ENCODE measurements at places on chromosomes 6 and 20.
A peak's percentile ranks its signal among the peaks of the same experiment; 100 is the strongest.

- DNase-seq, result no peak
Measured at GRCh38 chr6:108570517-108570916, 9.8 kb downstream of the FOXO3 start.

DNA sequence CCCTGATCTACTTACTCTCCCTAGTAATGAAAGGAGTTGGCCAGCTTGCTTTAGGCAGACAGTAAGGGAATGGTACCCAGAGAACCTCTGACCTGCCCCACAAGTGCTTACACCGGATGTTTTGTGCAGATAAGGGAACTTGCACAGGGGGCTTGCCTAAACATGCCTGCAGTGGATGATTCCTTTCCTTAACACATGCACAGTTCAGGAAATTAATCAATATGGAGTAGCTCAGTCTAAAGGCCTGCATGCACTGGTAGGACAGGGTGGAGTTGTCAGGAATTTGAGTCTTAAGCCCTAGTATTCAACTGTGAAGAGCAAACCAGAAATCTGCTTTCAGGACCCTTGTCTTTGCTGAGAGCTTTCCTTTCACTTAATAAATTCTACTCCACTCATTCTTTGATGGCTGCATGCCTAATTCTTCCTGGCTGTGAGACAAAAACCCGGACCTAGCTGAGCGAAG lies 3.9 kb upstream of the TRIM38 start:
- no peak for DNase-seq

- DNase-seq, result no peak
Measured at GRCh38 chr6:28478518-28478917, 35.2 kb upstream of the ZSCAN23 start.

DNA sequence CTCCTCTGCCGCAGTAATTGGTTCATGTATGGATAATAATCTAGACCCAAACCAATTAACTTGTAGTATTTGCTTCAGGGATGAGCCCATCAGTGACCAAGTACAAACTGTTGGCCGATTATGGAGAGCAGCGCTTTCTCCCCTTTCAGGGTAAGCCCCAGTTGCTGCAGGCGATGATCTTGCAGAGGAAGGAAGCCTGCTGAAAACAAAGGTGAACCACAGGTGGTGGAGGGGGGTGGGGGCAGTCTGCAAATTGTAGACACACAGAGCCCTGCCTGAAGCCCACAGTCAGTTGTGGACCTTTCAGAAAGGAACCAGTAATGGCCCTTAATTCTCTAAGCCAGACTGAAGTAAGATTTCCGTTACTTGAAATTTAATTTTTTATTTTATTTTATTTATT lies 167.9 kb upstream of the JARID2 start:
- DNase-seq, result peak; percentile 86

GRCh38 chr20:30816182-30816645 lies 441.2 kb upstream of the DEFB115 start:
- no peak for DNase-seq

GRCh38 chr6:96965492-96965891 lies 41.0 kb downstream of the KLHL32 start:
- DNase-seq, result no peak

- DNase-seq, result no peak
Measured at GRCh38 chr20:7855545-7855944, 84.7 kb downstream of the HAO1 start.

- no peak for DNase-seq
Measured at GRCh38 chr6:144069506-144069905, 25.9 kb downstream of the SF3B5 start.

GRCh38 chr6:108751282-108751681 lies 96.9 kb upstream of the ARMC2 start:
- no peak for DNase-seq

DNA sequence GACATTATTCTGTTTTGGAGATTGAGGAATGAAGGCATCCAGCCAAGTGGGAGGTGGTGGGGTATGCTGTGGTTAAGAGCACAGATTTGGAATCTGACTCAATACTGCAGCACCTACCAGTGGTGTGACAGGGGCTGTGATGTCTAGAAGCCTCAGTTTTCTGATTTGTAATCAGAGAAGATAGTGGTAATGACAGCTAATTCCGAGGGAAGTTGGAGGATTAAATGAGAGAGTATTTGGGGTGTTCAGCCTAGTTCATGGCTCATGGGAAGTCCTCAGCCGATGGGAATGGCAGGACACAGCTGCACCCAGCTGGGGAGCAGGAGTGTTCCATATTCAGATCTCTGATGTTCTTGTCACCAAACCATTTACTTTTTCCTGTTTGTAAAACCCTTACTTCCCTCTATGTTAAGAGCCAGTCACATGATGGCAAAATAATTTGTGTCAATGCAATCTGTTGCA lies 9.3 kb downstream of the SLC9A8 start:
- no peak for DNase-seq

DNA sequence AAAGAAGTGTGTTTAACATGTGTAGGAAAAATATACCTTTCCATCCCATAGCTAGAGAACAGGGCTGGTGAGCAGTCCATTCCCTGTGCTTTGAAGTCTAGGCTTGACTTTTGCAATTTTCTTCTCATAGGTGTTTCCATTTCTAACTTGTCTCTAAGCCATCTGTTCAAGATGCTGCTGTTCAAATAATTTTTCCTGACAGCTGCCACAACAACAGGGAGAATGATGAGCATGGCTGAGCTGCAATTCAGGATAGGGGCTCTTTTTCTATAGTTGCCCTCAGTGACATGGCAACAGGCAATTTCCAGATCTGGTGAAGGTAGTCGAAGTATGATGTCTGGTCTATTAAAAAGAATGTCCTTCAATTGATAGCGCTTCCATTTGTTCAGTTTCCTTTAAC lies 103.0 kb upstream of the HS3ST5 start:
- DNase-seq, result no peak

GRCh38 chr20:43508604-43509040 lies 1.1 kb downstream of the L3MBTL1 start:
- DNase-seq, result peak; percentile 83

DNA sequence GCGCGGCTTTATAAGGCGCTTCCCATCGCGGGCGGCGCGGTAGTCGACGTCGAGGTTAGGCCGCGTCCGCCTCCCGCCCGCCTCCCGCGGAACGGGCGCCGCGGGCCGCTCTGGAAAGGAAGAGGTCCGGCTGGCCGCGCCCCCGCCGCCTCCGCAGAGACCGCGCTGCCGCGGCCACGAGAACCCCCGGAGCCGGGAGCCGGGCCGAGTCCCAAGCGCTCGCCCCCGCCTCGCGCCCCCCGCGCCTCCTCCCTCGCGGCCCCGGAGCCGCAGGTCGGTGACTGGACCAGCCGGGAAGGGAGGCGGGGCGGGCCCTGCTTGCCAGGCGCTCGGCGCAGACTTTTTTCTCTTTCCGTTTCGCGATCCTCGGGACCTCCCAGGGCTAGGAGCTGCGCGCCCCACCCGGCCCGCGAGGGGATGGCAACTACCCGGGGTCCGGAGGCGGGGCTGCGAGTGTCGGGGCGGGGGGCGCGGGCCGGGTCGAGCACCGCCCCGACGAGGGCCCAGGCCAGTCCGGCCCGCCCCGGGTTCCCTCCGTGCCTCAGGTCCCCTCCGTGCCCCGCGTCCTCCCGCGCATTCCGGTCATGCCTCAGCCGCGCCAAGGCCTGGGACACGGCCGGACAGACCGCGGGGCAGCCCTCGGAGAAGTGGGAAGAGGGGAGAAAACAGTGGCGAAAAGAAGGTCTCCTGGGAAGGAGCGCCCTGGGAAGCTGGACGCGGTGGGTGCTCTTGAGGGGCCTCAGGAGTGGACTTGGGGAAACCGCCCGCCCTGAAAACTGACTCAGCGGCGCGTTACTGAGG lies 417 bp upstream of the PXDC1 start:
- no peak for DNase-seq

GRCh38 chr6:162581988-162582780 lies 145.4 kb downstream of the PRKN start:
- DNase-seq, result no peak

- no peak for DNase-seq
Measured at GRCh38 chr20:25553819-25554296, 31.5 kb downstream of the NINL start.

GRCh38 chr6:90502866-90503407 lies 83.9 kb downstream of the MAP3K7 start:
- DNase-seq, result no peak

GRCh38 chr20:35091816-35092523 lies 637 bp downstream of the TRPC4AP start:
- DNase-seq, result no peak

- DNase-seq, result no peak
Measured at GRCh38 chr20:51894201-51894600, 91.9 kb upstream of the SALL4 start.

- no peak for DNase-seq
Measured at GRCh38 chr6:15026832-15027231, 219.0 kb upstream of the JARID2 start.

DNA sequence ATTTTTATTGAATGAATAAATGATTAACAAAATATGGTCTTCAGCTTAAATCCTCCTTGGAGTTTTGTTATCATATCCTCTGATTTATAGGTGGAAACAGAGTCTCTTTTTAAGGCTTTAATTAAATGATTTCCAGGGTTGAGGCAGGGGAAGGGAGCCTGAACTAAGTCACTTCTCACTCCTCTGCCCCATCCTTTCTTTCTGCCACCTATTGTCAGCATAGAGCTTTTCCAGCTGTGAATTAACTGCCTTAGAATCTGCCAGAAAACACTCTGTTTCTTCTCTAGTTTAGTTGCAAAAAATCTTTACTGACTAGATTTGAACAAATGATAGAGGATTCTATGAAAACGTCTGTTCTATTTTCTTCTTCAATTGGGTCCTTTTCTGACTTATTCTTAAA lies 9.8 kb downstream of the OGFRL1 start:
- no peak for DNase-seq

GRCh38 chr20:62122654-62123449 lies 577 bp downstream of the LSM14B start:
- no peak for DNase-seq

DNA sequence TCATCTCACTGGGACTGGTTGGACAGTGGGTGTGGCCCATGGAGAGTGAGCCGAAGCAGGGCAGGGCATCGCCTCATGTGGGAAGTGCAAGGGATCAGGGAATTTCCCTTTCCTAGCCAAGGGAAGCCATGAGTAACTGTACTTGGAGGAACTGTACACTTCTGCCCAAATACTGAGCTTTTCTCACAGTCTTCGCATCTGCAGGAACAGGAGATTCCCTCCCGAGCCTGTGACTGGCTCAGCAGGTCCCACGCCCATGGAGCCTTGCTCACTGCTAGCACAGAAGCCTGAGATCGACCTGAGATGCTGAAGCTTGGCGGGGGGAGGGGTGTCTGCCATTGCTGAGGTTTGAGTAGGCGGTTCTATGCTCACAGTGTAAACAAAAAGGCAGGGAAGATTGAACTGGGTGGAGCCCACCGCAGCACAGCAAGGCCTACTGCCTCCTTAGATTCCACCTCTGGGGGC lies 10.4 kb upstream of the CALHM5 start:
- DNase-seq, result no peak

GRCh38 chr6:118284736-118285360 lies 263.2 kb upstream of the PLN start:
- DNase-seq, result no peak

GRCh38 chr20:50142812-50143211 lies 10.7 kb downstream of the PEDS1 start:
- DNase-seq, result peak; percentile 57

- DNase-seq, result no peak
Measured at GRCh38 chr6:2116496-2116895, 128.9 kb downstream of the GMDS start.
